ENCODE measurements at places on chromosomes 13 and 19.

DNA sequence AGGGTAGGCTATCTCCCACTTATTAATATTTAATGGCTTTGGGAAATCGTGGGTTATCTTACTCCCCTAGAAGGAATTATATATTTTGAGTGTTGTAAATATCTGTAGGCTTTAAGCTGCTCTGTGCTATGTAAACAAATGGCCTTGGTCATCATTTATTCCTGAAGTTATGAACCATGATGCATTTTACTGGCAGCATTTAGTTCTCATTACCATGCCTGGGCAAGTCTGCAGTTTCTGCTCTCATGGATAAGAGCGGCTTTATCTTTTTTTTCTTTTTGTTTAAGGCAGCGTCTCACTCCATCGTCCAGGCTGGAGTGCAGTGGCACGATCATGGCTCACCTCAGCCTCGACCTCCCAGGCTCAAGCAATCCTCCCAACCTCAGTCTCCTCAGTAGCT lies 156.1 kb downstream of the IRS2 start:
- no peak for DNase-seq

DNA sequence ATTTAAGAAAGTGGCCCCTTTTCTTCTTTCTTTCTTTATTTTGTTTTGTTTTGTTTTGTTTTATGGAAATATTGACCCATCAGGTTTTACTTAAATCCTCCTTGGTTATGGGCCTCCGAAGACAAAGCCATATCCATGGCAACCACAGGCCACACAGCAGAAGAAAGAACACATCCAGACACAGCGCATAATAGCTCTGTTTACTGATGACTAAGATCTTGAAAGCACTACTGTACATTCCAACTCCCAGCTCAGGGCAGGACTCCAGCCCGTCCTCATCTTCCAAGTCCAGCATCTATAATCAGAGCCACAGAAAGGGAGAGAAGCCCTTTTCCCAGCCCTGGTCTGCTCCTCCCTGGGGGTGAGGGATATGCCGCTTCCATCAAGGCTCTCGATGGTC lies 84.3 kb downstream of the NUFIP1 start:
- no peak for DNase-seq

DNA sequence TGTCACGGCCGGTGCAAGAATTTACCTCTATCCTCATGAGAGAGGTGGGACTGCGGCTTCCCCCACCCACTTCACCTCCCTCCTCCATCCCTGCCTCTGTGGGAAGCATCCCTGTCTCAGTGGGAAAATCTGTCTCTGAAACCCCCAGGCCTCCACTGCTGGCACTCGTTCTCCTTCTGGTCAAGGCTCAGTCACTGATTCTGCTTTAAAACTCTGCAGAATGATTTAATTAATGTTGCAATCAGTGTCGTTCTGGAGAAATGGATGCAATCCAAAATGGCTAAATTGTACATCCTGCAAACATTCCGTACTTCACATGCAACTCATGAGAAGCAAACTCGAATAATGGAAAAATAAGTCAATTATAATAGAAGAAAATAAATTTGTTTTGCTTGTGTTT lies 5.6 kb downstream of the RASL11A start:
- DNase-seq, result no peak

- no peak for DNase-seq
Observed at GRCh38 chr19:48118131-48118517, 7.5 kb upstream of the PLA2G4C start.

GRCh38 chr19:2278459-2279158 lies 3.4 kb downstream of the PEAK3 start:
- DNase-seq, result no peak

DNA sequence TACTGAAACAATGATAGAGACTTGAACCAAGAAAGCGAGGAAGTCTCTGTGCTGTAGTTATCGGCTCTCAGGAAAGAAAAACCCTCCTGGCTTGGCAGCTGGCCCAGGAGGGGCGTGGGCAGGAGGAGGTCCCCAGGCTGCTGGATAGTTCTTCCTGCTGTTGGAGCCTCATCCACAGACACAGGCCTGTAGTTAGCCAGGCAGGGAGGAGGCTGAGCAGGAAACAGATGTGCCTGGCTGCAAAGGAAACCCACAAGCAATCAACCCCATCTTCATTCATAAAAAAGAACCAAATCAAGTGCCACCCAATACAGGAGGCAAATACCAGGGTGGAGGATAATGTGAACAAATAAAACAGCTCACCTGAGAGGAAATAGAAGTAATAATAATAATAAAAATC lies 86.2 kb downstream of the IRS2 start:
- DNase-seq, result no peak

DNA sequence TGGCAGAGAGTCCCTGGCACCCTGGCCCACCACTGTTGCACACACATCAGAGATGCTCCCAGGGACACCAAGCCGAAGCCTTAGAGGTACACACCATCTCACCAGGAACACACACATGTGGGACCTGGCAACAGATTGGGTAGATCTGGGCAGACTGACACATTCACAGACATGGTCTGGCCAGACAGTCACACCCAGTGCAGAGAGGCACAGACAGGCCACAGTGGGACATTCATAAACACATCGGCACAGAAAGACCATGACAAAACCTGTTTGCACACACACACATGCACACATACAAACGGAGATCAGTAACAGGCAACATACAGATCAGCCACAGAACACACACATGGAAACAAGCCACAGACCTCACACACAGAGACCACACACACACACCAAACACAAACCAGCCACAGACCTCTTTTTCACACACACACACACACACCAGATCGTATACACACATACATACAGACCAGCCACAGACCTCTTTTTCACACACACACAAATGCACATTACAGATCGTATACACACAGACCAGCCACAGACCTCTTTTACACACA lies 6.3 kb upstream of the JUNB start:
- no peak for DNase-seq

DNA sequence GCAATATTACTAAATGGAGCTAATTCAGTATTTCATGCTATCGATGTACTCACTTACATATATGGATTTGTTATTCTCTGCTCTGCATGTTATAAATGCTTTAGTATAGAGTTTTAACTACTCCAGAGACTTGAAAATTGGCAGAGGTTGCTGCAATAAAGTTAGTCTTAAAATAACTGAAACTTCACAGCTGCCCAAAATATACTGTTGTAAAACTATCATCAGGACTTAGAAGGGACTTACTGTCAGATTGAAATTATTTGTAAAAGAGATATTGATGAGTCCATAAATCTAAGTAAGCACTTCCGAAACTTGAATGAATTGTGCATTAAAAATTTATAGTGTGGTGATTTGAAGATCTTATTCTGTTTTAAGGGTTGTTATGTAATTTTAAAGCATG lies 1178.2 kb upstream of the PCDH20 start:
- no peak for DNase-seq

Data from activated naive CD8-positive, alpha-beta T cell treated with anti-CD3 and anti-CD28 coated beads, Interleukin-2, amount 50 U/mL, for 16 hours (primary cell).